ENCODE measurements at places on chromosomes 2 and 18.

GRCh38 chr2:136916131-136916530 is 150.8 kb downstream of the THSD7B start:
- H3K4me3 ChIP-seq = no peak overlapping the region
- no peak for DNase-seq
- no peaks in the 10 kb centered on the region for H3K27me3 ChIP-seq
- H3K36me3 ChIP-seq = no peaks in the 10 kb centered on the region

DNA sequence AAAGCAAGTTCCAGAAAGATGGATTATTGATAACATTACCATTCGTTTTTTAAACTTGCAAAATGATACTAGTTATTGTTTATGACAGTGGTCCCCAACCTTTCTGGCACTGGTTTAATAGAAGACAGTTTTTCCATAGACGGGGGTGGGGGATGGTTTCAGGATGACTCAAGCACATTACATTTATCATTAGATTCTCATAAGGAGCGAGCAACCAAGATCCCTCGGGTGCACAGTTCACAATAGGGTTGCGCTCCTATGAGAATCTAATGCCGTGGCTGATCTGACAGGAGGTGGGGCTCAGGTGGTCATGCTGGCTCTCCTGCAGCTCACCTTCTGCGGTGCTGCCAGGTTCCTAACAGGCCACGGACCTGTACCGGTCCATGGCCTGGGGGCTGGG is 86.2 kb downstream of the BCL2 start:
- H3K36me3 ChIP-seq = no peaks in the 10 kb centered on the region
- DNase-seq = no peak
- H3K4me3 ChIP-seq = no peak overlapping the region
- peaks cover 16% of the 10 kb centered on the region for H3K4me1 ChIP-seq

DNA sequence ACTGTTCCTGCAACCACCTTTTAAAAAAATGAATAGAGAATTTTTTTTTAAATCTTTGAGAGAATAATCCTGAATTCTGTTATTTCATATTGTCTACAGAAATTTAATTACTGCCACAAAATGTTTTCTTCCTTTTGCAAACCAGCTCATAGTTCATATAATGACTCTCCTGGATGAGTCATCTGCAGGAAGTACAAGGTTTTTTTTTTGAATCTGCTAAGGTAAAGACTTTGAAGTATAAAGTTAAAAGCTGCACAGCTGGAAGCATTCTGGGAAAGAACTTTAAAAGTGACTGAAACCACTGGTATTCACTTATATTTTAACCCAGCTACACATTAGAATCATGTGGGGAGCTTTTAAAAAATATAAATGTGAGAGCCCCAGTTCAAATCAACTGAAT is 25.4 kb downstream of the SESTD1 start:
- no peaks in the 10 kb centered on the region for H3K36me3 ChIP-seq
- H3K27me3 ChIP-seq = no peaks in the 10 kb centered on the region
- peaks cover 37% of the 10 kb centered on the region for H3K4me1 ChIP-seq
- DNase-seq = no peak

DNA sequence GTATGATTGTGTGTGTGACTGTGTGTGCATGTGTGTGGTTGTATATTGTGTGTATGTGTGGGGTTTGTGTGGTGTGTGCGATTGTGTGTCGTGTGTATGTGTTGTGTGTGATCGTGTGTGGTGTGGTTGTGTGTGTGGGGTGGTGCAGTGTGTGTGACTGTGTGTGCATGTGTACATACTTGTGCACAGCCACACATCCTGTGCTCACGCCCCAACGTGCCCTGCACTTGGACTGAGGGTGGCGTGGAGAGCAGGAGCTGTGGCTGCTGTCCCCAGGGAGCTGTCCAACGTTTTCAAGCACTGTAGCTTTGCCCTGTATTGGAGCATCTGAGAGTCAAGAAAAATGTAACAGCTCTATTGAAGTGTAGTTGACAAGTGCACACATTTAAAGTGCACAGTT is 243.2 kb upstream of the HDAC4 start:
- H3K27ac ChIP-seq = no peak overlapping the region
- H3K27me3 ChIP-seq = no peaks in the 10 kb centered on the region
- H3K4me1 ChIP-seq = no peaks in the 10 kb centered on the region
- no peak for DNase-seq

GRCh38 chr2:84451579-84451978 is 7.5 kb downstream of the SUCLG1 start:
- H3K36me3 ChIP-seq = peaks cover 5% of the 10 kb centered on the region
- no peaks in the 10 kb centered on the region for H3K27me3 ChIP-seq
- H3K4me3 ChIP-seq = no peak overlapping the region
- no peak overlapping the region for H3K27ac ChIP-seq
- H3K4me1 ChIP-seq = no peaks in the 10 kb centered on the region
- DNase-seq = no peak

DNA sequence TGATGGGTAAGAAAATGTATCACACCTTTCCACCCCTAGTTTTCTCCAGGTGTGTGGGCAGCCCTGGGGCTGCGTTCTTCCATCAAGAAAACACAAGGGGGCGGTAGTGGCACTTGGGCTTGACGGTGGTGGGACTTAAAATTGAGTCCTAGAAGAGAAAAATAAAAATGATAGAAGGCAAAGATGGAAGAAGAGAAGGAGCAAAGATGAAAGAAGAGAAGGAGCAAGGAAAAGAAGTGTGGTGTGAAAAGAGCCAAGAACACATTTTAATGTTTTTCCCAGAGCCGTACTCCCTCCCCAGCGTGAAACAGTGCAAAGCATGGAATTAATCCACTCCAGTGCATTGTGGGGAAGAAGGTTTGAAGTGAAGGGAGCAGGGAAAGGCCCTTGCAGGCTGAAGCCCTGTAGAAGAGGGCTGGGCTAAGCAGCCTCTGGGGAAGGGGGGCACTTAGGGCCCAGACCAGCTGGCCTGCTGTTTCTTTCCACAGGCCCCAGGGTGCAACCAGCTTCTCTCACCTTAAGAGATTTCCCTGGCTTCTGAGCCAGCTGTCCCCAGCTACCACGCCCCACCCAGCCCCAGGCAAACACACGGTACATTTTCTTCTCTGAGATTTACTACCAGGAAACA is 256.8 kb downstream of the RNF152 start:
- DNase-seq = peak; percentile 72
- no peaks in the 10 kb centered on the region for H3K27me3 ChIP-seq
- no peak overlapping the region for H3K27ac ChIP-seq
- no peak overlapping the region for H3K4me3 ChIP-seq
- H3K36me3 ChIP-seq = no peaks in the 10 kb centered on the region

Data from ascending aorta (tissue), 2 donors.